Pericardium fibroblast (primary cell): ENCODE measurements at places on chromosomes 4 and X. TPM values are rescaled to one million over a fixed set of nuclear protein-coding genes. Genes with fewer than 3 reads are reported as not detected.

NALF2 gene
- 0.09 TPM in 1 of 2 replicates, not detected in the other for total RNA-seq

TRIM75 gene
- total RNA-seq = not detected in 2 replicates

ALAS2 gene
- total RNA-seq = not detected in 2 replicates

COL4A6 gene
- total RNA-seq = 1.3 and 3.5 TPM in 2 replicates

FGA gene
- total RNA-seq = not detected in 2 replicates

VEGFD gene
- total RNA-seq = 0.58 and 6.6 TPM in 2 replicates

ZXDB gene
- total RNA-seq = 9.4 and 10.9 TPM in 2 replicates

FGF16 gene
- total RNA-seq = 1.6 TPM in 1 of 2 replicates, not detected in the other

BEX2 gene
- 1.5 and 3.2 TPM in 2 replicates for total RNA-seq

NAP1L2 gene
- total RNA-seq = not detected in 2 replicates
